Kidney glomerular epithelial cell (primary cell): ENCODE measurements at places on chromosomes 3 and 15.

GRCh38 chr3:63863150-63864007, at the start of the genes ATXN7 and THOC7:
TSS of gene ATXN7 (plus strand) at chr3:63863867. CDS start at chr3:63912599, 48,732 bp downstream.
TSS of gene THOC7 (minus strand) at chr3:63863805. CDS start at chr3:63863790, 15 bp downstream.
- DNase-seq, result no peak

GRCh38 chr3:191440532-191440931, 20.4 kb upstream of the PYDC2 start:
- no peak for DNase-seq

DNA sequence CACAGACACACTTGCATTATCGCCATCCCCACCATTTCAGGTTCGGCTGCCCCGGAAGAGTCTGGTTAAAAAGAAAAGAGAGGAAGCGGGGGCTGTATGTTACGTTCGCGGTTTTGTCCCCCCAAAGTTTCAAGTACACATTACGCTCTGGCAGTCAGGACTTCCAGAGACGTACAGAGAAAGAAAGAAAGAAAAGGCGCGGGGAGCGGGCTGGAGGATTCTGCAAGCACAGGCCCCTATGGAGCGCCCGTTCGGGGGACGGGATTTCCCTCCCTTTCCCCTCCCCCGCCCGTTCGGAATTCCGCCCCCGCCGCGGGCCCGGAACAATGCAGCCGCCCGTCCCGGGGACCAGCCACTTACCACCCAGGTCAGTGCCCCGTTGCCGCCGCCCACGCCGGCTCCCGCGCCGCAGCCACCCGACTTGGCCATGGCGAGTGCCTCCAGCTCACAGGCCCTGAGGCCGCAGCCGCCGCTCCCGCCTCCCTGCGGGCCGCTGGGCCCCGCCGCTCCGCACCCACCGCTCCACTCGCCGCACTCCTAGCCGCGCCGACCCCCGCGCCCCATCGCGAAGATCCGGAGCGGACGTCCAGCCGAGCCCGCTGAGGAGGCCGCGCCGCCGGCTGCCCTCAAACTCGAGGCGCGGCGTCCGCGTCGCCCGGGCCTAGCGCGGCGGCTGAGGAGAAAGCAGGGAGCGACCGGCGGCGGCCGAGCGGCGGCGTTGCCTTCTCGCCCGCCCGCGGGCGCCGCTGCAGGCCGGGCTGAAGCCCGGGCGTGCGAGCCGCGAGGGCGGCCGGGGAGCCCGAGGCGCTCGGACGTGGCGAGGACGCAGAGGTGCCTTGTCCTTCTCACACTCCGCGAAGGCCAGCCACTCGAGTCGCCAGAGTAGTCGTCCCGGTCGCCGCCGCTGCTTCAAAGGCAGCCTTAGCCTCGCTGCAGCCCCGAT, 567 bp downstream of the TOP2B start:
- peak; percentile 54 for DNase-seq

- peak; percentile 13 for DNase-seq
These were observed 17.9 kb downstream of the ACSBG1 start for GRCh38 chr15:78216276-78217104.

- no peak for DNase-seq
These were observed 30.0 kb downstream of the MYO5A start for GRCh38 chr15:52498706-52499105.

GRCh38 chr15:73741321-73741836, 11.8 kb downstream of the INSYN1 start:
- DNase-seq, result no peak

- DNase-seq, result no peak
These were observed 57.9 kb upstream of the ST3GAL6 start for GRCh38 chr3:98705212-98705611.

GRCh38 chr3:14471016-14471415, 68.6 kb downstream of the SLC6A6 start:
- DNase-seq, result no peak

- no peak for DNase-seq
These were observed 81.9 kb downstream of the PPARG start for GRCh38 chr3:12370758-12371157.

DNA sequence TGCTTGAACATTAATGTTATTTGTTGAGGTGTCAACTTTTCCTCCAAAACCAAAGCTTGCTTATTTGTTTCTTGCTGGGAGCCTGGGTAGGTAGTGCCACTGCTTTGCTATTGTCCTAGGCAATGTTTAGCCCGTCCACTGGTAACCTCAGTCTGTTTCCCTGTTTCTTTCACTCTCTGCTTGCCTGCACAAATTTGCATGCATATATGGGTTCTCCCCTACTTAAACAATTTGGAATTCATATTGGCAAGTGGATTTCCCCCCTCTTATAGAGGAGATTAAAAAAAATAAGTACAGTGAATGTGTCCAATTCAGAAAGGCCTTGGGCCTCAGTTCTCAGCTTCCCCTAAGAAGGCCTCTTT, 45.0 kb upstream of the BOC start:
- DNase-seq, result no peak

GRCh38 chr3:194496217-194496919, 9.6 kb upstream of the ATP13A3 start:
- no peak for DNase-seq

GRCh38 chr3:10330319-10330718, 9.4 kb upstream of the SEC13 start:
- DNase-seq, result no peak

DNA sequence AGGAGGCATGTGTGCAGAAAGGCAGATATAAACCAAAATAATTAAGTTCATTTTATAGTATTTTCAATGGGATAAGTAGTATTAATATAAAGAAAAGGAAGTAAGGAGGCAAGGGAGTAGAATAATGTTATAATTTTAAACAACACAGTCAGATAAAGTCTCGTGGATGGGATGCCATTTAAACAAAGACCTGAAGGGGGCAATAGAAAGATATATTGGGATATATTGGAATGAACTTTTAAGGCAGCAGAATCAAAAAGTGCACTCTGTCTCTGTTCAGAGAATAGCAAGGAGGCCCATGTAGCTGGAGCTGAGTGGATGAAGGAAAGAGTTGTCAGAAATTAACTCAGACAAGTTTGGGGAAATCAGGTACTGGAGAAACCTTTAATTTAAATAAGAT, 158.7 kb downstream of the CGGBP1 start:
- DNase-seq, result no peak

- DNase-seq, result peak; percentile 25
These were observed 420 bp upstream of the TMIE start for GRCh38 chr3:46700772-46701171.

GRCh38 chr3:183868796-183869195, 15.9 kb downstream of the PARL start:
- DNase-seq, result no peak

DNA sequence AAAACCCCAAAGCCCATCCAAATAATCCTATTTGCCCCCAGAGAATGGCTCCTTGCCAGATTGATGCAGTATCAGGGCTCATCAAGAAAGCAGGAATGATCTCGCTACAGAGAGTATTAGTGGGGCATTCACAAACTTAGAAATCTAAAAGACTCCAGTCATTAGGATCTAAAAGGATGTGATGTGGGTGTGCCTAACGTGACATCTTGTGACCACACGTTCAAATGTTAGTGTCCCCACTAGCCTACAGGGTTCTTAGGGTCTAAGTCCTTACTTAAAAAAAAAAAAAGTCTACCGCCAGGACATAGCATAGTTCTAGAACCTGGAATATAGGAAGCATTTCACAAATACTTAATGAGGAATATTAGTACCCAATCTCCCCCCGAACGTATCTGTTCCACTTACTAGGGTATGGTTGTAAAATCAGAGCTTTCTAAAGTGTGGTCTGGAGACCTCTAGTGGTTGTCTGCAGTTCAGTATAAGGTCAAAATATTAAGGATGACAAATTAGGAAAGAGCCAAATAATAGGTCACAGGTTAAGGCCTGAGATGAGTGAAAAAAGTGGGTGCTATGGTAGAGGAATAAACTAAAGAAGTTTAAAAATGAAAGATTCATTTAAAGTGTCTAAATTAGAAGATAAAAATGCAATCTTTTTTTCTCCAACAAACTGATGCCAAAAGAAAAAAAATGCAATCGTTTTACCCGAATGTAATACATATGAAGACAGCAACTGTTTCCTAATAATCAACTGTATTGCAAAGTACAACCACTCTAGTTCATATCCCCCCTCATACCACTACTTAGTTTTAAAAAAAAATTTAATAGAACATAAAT, 4.2 kb upstream of the CHRM5 start:
- peak; percentile 34 for DNase-seq

- DNase-seq, result no peak
These were observed 63.6 kb downstream of the MOBP start for GRCh38 chr3:39531066-39531465.

DNA sequence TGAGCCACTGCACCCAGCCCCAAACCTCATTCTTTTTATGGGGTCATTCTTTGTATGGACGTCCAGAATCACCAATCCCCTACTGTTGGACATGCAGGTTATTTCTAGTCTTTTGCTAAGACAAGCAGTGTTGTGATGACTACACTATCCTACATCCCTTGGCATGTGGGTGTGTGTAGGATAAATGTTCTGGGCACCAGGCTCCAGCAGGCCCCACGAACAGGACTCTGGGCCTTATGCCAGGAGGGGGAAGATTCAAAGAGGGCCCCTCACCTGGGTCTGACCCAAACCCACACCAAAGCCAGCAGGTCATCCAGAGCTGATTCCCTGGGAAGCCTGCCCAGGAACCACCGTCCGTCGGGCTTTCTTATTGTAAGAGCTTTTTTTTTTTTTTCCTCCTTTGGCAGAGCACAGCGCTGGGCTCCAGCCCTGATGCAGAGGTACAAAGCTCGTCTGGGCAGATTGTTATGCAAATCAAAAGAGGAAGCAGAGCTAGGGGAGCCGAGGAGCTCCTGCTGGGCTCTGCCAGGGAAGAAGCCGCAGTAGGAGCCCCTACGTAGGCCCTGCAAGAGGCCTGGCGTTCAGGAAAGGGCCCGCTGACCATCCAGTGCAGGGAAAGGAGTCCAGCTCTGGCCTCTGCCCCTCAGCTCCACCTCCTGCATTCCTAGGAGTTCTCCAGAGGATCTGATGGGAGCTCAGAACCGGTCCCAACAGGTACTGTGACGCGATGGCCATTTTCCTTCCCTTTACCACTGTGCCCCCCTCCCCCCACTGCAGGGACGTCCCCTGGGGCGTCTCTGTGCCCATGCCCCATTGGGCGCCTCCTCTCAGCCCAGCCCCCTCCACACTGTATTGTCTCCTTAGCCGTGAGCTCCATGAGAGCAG, 29.0 kb upstream of the FURIN start:
- DNase-seq, result no peak

GRCh38 chr3:8574670-8575322, 69.8 kb downstream of the SSUH2 start:
- DNase-seq, result no peak

- DNase-seq, result peak; percentile 18
These were observed 27.3 kb downstream of the DUT start for GRCh38 chr15:48358229-48359152.

DNA sequence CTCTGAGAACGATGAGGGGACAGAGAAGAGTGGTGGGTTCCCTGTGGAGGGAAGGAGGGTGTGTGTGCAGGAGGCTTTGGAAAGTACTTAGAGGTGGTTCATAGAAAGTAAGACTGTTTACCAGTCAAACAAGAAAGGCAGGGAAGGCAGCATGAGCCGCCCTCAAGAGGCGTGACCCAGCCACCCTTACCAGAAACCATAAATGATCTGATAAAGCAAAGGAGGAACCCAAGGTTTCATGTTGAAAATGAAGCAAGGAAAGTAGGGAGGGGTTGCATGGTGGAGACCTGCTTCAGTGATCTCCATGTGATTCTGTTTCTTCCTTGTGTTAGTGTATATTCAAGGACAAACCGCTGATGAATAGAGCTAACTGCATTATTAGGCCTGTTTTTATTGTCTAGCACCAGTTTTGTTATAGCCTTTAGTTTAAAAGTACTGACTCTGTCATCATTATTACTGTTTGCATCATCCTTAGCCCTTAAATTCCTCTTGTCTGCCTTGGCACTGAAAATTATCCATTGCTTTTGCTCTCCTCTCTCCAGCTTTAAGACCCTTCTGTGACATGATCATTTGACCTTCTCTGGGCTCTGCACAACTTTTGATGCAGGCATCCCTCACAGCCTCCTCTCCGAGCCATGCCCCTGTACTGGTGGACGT, 96.1 kb downstream of the STAC start:
- no peak for DNase-seq

DNA sequence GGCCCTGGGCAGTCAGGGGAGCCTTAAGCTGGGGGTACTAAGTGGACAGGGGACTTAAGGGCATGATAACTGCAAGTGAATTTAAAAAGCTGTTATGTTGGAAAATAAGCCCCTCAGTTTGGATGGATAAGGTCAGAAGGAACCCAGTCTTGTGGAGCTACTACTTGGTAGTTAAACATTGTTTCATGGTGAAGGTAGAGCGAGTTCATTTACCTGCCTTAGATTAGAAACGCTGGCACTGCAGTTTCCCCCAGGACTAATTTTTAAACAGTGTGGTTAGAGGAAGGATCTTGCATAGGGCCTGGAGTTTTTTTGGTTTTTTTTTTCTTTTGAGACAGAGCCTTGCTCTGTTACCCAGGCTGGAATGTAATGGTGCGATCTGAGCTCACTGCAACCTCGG, 31.2 kb downstream of the TRIM71 start:
- no peak for DNase-seq

GRCh38 chr3:47385007-47385406, 4.2 kb downstream of the PTPN23 start:
- peak; percentile 27 for DNase-seq

GRCh38 chr3:59605318-59605717, 555.5 kb upstream of the CFAP20DC start:
- DNase-seq, result no peak

DNA sequence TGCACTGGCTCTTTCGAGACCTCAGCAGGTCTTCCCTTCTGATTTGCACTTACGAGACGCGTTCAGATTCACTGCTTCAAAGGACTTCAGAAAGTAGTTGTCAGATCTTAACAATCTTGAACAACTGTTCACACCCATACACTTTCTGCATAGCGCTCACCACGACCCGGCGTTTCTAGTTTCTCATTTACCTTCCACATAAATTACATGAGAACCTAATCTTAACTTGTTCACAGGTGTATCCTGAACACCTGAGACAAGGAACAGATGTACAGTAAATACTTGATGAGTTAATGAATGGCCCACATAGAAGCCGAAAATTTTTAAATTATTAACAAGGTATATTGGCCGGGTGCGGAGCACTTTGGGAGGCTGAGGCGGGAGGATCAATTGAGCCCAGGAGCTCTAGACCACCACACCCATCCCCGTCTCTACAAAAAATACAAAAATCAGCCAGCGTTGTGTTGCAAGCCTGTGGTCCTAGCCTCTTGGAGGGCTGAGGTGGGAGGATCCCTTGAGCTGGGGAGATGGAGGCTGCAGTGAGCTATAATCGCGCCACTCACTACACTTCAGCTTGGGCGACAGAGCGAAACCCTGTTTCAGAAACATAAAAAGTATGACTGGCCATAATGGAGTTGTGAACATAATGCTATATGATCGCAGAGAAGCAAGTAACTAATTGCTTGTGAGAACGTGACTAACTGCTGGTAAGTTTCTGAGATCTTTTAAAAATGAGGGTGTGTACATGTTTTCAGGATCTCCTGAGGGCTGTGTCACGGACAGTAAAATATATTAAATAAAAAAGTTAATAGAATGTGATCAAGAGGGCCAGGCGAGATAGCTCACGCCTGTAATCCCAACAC, 984 bp upstream of the SMARCC1 start:
- DNase-seq, result peak; percentile 34
